MCF 10A (cell line): ENCODE measurements at places on chromosomes 4 and X. TPM values are rescaled to one million over a fixed set of nuclear protein-coding genes. Genes with fewer than 3 reads are reported as not detected.

Gene TEX11
- not detected in 2 replicates for total RNA-seq

Gene DKK2
- total RNA-seq, result 0.07 and 0.30 TPM in 2 replicates

Gene IQCM
- not detected in 2 replicates for total RNA-seq

Gene ITIH6
- total RNA-seq, result not detected in 2 replicates

Gene RHOXF1
- not detected in 2 replicates for total RNA-seq

Gene GSTCD
- 16.3 and 19.2 TPM in 2 replicates for total RNA-seq

Gene AGTR2
- not detected in 2 replicates for total RNA-seq

Gene FATE1
- not detected in 2 replicates for total RNA-seq

Gene ZNF157
- not detected in 2 replicates for total RNA-seq

Gene MED12
- total RNA-seq, result 36.6 and 39.4 TPM in 2 replicates

Gene RNF150
- 0.32 and 0.44 TPM in 2 replicates for total RNA-seq

Gene KLHL4
- 8.7 and 9.8 TPM in 2 replicates for total RNA-seq

Gene TRPC3
- total RNA-seq, result not detected in 2 replicates

Gene TMEM187
- 9.3 and 10.9 TPM in 2 replicates for total RNA-seq

Gene DIPK2B
- total RNA-seq, result not detected in 2 replicates

Gene S100P
- 55.6 and 97.6 TPM in 2 replicates for total RNA-seq

Gene GATA1
- total RNA-seq, result not detected in 2 replicates
